Astrocyte of the hippocampus (primary cell): ENCODE measurements at places on chromosomes 4 and X.

DNA sequence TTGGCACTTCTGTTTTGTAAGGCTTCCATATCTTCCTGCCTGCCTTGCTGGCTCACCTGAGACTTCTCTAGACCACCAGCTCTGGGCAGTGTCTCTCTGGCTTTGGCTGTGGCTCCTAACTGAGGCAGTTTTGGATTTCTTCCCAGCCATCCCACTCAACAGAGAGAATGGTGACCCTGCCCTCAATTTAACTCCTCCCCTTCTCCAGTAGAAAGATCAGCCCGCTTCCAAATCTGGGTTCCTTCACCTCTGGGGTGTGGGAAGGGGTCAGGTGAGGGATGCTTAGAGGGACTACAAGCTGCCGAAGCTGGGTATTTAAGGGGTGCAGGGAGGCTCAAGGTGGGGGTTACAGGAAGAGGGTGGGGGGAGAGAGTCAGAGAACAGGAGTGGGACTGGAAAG lies 23.7 kb downstream of the NAP1L5 start:
- no peak for DNase-seq

DNA sequence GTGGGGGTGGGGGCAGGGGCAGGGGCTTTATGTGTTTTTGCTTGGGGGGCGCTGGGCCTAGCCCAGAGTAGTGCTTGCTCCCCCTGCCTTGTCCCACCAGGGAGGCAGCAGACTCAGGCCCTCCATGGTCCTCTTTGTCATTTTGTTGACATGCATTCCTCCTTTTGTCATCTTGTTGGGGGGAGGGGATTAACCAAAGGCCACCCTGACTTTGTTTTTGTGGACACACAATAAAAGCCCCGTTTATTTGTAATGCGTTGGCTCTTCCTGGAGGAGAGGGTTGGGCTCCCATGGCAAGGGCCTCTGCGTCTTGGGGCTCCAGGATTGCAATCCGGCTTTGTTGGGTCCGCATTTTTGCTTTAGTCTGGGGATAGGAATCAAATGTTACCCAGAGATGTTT lies 2.2 kb downstream of the EMD start:
- DNase-seq = no peak

- no peak for DNase-seq
These were observed 37.9 kb downstream of the AGA start for GRCh38 chr4:177404342-177404741.

GRCh38 chr4:39908284-39908683 lies 69.4 kb downstream of the PDS5A start:
- DNase-seq = peak; percentile 3

GRCh38 chr4:156197216-156197615 lies 243.6 kb upstream of the CTSO start:
- no peak for DNase-seq

- no peak for DNase-seq
These were observed 392.0 kb downstream of the MAPK10 start for GRCh38 chr4:85967872-85968271.

DNA sequence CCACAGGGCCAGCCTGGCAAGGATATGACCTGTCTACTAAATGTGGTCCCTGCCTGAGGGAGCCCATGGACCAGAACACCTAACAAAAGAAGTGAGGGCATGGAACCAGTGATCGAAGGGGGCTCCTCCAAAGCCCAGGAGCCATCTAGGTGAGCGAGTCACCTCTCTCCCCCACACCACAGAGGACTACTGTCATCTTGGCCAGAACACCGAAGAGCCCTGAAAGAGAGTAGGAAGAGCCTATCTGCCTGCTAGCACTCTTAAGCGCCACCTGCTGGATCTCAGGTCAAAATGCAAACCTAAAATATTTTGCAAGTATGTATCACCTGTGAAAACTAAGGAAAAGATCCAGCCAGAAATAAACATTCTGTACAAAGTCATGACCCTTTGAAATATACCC lies 137.9 kb upstream of the ZXDB start:
- DNase-seq = no peak

DNA sequence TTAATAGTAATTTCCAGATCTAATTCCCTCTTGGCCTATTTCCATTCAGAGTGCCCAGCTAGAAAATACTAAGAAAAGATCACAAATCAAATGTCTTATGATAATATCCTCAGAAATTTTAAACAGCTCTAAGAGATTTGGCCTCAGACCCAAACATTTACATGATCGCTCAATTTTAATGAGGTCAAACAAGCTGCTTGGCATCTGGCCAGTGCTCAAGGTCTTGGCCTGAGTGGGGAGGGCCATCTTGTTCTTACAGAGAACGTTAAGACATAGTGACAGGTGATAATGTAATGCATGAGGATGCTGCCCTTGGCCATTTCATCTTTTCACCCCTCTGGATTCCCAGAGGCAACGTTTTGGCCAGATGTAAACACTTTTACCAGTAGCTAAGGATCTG lies 159.2 kb upstream of the SLC7A11 start:
- no peak for DNase-seq

GRCh38 chrX:115023139-115023538 lies 5.7 kb upstream of the IL13RA2 start:
- peak; percentile 19 for DNase-seq

GRCh38 chr4:126564283-126564854 lies 1068.4 kb upstream of the INTU start:
- no peak for DNase-seq

- DNase-seq = no peak
These were observed 10.0 kb upstream of the APELA start for GRCh38 chr4:164866817-164867490.

GRCh38 chr4:128552586-128552907 lies 257.0 kb upstream of the JADE1 start:
- DNase-seq = no peak

GRCh38 chrX:7263330-7263729 lies 115.4 kb upstream of the PUDP start:
- no peak for DNase-seq

GRCh38 chr4:114271031-114271430 lies 291.6 kb upstream of the ARSJ start:
- DNase-seq = no peak

- peak; percentile 88 for DNase-seq
These were observed 118.8 kb downstream of the FAM13A start for GRCh38 chr4:88938138-88938537.

GRCh38 chrX:153423652-153424051 lies 12.4 kb downstream of the ZFP92 start:
- DNase-seq = no peak

DNA sequence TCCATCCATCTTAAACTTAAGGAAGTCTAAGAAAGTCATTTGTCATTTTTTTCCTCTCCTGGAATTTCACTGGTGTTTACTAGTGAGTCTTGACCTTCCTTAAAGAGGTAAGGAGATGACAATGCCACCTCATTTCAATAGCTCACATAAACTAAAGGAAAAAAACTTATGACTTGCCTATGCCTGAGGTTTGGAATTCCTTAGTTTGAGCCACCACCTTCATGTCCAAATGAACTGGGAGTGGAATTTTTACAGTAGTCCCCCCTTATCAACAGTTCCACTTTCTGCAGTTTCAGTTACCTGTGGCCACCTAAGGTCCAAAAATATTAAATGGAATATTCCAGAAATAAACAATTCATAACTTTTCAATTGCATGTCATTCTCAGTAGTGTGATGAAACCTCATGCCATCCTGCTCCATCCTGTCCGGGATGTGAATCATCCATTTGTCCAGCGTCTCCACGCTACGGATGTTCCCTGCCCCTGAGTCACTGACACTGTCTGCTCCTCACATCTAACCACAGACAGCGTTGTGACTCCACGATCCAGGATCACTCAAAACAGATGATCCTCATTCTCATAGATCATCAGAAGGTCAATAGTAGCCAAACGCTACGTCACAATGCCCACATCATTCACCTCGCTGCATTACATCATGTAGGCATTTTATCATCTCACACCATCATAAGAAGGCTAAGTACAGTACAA lies 177.4 kb downstream of the SH3KBP1 start:
- DNase-seq = peak; percentile 35
